ENCODE measurements at places on chromosomes 3 and 15. TPM values are rescaled to one million over a fixed set of nuclear protein-coding genes. Genes with fewer than 3 reads are reported as not detected.

GRCh38 chr3:64444490-64445108 is 219.3 kb upstream of the PRICKLE2 start:
- DNase-seq: no peak

DNA sequence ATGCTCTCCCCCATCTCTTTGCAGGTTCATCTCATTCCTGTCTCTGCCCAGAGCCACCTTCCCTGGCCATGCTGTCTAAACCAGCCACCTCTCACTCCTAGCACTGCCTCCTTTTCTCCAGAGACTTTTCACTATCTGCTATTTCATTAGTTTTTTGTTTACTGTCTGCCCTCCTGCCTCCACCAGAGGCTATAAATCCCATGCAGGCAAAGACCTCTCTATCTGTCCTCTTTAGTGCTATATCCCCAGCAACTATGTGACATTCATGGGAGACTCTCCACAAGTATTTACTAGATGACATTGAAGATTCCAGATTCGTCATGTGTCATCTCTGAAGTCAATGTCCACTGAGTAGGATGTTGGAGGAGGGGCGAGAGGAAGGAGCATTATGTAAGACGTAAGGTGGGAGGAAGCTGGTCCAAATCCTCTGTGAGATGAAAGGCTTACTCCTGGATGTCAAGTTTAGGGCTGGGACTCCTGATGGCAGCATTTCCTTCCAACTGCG is 3.4 kb upstream of the FAM43A start:
- DNase-seq: no peak

DNA sequence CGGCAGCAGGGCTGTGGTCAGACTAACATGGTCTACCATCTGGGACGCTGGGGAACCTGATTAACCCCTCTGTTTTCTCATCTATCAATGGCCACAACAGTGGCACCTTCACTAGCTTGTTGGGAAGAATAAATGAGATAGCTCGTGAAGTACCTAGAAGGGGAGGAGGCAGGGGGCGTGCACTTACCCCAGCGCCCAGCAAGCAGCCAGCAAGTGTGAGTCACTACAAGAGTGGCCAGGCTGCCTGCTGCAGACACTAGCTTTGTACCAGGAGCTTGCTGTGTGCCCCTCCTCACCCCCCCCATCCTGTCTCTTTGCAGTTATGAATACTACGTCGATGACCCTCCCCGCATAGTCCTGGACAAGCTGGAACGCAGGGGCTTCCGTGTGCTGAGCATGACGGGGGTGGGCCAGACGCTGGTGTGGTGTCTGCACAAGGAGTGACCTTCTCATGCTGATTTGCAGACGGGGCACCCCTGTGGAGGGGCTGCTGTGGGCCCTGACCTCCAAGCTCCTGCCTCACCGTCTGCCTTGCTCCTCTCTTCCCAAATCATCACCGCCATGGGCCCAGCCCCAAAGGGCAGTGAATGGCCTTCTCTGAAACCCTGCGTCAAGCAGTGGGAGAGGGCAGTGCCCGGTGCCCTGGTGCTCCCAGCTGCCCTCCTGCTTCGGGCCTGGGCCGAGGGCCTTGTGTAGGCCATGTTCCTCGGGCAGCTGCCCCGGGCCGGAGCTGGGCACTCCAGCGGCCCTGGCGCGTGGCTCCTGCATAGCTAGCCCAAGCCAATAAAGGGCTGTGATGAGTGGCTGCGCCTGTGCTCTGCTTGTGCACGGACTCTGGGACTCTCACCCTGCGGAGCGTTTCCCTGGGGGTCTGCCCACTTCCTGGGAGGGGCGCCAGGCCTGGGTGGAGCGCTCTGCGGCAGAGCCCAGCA is 2.6 kb upstream of the C15orf62 start:
- DNase-seq: no peak

- no peak for DNase-seq
Measured at GRCh38 chr3:166445865-166446264, 608.6 kb upstream of the BCHE start.

DNA sequence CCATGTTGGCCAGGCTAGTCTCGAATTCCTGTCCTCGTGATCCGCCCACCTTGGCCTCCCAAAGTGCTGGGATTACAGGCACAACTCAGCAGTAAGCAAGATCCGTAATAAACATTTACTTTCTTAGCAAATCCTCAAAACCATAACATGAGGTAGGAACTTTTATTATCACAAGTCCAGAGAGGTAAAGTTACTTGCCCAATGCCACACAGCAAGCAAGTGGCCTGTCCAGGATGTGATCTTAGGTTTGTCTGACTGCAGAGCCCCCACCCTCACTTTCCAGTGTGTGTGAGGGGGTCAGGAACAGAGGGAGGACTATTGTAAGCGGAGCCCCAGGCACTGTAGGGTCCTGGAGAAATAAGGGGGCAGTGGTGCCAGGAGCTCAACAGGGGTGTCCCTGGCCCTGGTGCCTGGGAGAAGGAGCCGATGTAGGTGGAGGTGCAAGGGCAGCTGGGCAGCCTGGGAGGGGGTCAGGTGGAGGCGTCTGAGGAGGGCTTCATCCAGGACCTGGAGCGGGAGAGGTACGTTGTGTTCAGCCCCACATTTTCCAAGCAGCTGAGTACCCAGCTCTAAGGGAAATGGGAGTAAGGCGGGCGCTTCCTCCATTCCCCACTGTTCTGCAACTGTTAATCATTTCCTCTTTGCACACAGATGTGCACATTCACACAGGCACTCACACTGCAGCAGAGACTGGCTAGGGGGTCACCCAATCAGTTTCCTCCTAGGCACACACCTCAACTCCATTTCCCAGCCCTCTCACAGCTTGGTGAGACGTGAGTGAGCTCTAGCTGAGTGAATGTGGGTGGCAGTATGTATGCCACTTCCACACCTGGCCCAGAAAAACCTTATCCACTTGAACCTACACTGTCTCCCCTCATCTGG is 5.9 kb downstream of the RPUSD3 start:
- no peak for DNase-seq

GRCh38 chr3:50412231-50412754 is 53.0 kb upstream of the TMEM115 start:
- no peak for DNase-seq

- peak; percentile 34 for DNase-seq
Measured at GRCh38 chr3:187227658-187228258, 30.5 kb downstream of the RTP1 start.

DNA sequence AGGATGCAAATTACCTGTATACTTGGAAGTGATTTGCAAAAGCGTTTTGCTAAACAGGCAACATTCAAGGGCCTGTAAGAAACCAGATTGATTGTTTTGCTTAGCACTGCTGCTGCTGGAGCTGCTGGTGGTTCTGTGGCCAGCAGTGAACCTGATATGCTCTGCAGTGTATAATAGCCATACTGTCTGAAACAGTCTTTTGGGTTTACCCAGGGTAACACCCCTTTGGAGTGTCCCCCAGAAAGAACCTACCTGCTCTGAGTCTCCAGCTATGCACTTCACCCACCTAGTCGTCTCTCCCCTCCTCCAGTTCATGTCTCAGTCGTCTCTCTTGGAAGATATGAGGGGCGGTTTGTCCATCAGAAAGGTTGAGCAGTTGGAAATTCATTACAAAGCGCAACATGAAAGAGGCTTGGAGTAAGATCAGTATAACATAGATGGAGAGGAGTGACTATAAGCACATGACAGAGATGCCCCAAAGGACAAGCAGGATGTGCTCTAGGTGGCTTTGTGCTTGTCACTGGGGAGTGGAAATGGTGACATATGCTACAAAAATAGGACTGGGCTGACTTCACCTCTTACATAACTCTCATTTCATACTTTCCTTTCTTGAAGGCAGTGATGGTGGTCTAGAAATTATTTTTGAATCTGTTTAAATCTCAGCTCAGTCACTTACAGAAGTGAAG is 3.8 kb downstream of the MKRN2 start:
- no peak for DNase-seq

DNA sequence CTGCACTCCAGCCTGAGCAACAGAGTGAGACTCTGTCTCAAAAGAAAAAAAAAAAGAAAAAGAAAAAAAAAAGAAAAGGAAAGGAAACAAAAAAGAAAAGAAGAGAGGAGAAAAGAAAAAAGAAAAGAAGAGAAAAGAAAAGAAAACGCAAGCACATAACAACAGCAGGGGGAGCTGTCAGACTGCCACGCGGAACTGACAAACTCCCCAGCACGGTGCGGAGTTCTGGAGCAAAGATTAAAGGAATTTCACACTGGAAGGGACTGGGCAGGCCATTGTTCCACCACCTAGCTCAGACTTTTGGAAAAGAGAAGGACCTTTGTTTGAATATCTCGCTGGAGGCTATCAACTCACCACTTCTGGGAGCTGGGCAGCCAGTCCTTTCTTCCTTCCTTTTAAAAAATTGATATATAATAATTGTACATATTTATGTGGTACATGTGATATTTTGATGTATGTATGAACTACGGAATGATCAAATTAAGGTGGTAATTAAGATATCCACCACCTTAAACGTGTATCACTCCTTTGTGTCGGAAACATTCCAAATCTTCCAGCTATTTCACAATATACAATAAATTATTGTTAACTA is 40.5 kb downstream of the DPPA2 start:
- DNase-seq: peak; percentile 2

- no peak for DNase-seq
Measured at GRCh38 chr15:53807501-53807900, 48.0 kb upstream of the WDR72 start.

- DNase-seq: no peak
Measured at GRCh38 chr15:98728811-98729160, 80.4 kb downstream of the IGF1R start.

GRCh38 chr15:29438703-29439055 is 169.1 kb upstream of the NSMCE3 start:
- no peak for DNase-seq

- DNase-seq: peak; percentile 76
Measured at GRCh38 chr15:62758126-62758951, 284.2 kb upstream of the TPM1 start.

GRCh38 chr15:72724028-72724427 is 38.0 kb downstream of the BBS4 start:
- no peak for DNase-seq

DNA sequence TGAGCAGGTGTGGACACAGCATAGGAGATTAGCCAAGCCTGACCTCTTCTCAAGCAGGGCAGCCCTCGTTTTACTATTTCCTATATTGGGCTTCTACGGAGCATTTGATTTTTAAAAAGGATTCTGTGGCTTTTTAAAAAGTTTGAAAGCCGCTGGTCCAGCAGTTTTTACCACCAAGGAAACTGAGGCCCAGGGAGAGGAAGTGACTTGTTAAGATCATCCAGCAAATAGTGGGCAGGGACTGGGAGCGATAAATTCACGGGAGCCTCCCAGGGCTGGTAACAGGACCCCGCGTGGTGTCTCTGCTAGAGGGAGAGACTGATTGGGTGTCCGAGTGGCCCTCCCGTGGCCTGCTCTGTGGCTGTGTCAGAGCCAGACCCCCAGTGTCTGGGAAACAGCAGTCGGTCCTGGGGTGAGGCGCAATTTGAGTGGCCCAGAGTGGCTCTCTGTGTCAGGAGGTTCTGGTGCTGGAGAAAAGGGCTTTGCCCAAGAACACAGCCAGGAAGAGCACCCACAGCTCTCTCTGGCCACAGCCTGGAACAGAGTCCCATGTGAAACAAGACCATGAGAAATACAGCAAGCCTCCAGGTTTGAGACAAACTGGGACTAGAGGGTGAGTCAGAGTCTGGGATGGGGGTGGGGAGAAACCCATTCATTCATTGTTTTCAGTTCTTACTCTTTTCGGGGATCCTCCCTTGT is 4.2 kb downstream of the FURIN start:
- DNase-seq: peak; percentile 55

GRCh38 chr15:66030650-66031049 is 161.4 kb downstream of the RAB11A start:
- DNase-seq: no peak

DNA sequence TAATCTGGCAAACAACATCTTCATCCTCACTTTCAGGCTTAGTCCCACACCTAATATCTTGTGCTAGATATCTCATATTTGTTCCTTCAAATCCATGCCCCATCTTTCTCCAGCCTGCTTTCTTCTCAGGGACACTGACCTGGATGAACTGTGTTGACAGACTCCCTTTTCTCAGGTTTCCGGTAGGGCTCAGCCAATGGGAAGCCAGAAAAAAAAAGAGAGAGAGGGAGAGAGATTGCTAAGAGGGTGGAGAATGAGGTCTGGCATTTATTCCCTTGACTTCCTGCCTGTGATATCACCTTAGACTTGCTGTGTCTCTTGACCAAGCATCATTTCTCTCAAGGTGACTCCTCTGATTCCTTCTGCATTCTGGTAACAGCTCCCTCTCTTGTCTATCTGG is 145.6 kb upstream of the ABI3BP start:
- no peak for DNase-seq

DNA sequence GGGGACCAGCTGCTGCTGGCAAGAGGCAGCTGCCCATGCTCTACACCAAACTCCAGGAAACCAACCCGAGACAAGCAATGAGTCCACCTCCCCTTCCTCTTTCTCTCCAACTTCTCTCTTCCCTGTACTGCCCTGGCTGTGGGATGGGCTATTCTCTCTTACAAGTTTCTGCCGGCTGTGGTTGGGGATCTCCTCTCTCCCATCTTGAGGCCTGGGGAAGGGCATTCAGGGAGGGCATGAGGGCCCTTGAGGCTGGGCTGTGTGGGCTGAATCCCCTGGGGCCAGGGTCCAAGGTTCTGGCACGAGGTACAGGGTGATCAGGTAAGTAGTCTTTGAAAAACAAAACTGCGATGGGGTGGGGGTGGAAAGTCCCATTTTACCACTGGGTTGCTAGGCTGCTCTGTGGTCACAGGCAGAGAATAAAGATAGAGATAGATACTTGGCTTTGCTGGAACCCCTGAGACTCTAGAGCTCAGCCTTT is 32.3 kb upstream of the CTSH start:
- no peak for DNase-seq

GRCh38 chr15:90213818-90214204 is 12.7 kb downstream of the SEMA4B start:
- DNase-seq: no peak

- DNase-seq: no peak
Measured at GRCh38 chr3:50323092-50323600, 601 bp upstream of the HYAL2 start.

DNA sequence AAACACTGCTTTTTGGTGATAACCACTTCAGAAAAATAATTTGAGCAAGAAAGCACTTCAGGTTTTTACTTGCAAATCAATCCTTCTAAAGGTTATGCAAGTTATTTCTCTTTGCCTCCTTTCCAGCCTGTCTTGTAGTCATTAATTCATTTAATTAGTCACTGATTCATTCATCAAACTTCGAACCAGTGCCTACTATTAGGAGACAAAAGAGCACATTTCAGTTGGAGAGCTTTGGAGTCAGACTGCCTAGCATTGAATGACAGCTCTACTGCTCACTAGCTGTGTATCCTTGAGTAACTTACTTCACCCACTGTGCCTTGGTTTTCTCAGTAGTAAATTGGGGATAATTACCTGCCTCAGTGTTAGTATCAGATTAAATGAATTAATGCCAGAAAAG is 14.9 kb upstream of the LRRC58 start:
- no peak for DNase-seq

- peak; percentile 91 for DNase-seq
Measured at GRCh38 chr15:59298225-59298853, 74.3 kb downstream of the MYO1E start.

CEP97 gene
- 7.5 TPM for total RNA-seq

UBAP1L gene
- 1.2 TPM for total RNA-seq

MELTF gene
- total RNA-seq: 28.6 TPM

CSTA gene
- total RNA-seq: not detected

ATR gene
- total RNA-seq: 25.2 TPM

SCN11A gene
- 0.27 TPM for total RNA-seq

GOLGA6L2 gene
- total RNA-seq: not detected

GRM2 gene
- not detected for total RNA-seq

NMB gene
- total RNA-seq: 12.0 TPM

TM4SF4 gene
- not detected for total RNA-seq

SMAD6 gene
- 9.0 TPM for total RNA-seq

DIPK2A gene
- total RNA-seq: 11.2 TPM
